ENCODE measurements at places on chromosomes 11 and 22.

- DNase-seq, result no peak
Observed at GRCh38 chr11:12803086-12803826, 129.0 kb downstream of the TEAD1 start.

GRCh38 chr22:26239581-26239980, 70.3 kb downstream of the SEZ6L start:
- no peak for DNase-seq

GRCh38 chr11:69477086-69477485, 4.4 kb upstream of the LINC01488 start:
- no peak for DNase-seq

- DNase-seq, result no peak
Observed at GRCh38 chr11:61985869-61986268, 18.4 kb upstream of the FTH1 start.

- DNase-seq, result no peak
Observed at GRCh38 chr11:47917599-47918369, 62.6 kb upstream of the PTPRJ start.

DNA sequence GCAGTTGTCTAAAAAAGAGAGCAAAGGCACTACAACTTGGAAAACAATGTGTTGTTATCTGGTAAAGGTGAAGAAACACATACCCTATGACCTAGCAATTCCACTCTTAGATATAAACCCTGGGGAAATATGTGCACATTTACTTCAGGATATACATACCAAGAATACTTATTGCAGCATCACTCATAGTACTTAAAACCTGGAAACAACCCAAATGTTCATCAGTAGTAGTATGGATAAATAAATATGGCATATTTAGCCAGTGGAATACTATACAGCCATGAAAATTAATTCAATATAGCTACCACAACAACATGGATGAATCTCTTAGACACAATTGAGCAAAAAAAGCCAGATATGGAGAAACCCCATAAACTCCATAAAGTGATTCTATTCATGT, 26.1 kb upstream of the MICAL2 start:
- DNase-seq, result no peak

Measured in stimulated activated CD4-positive, alpha-beta T cell treated with anti-CD3 and anti-CD28 coated beads, TNF-alpha, amount 100 ng/mL, for 1 hour (primary cell).